GM06990 (cell line): ENCODE measurements at places on chromosomes 7 and 10.

DNA sequence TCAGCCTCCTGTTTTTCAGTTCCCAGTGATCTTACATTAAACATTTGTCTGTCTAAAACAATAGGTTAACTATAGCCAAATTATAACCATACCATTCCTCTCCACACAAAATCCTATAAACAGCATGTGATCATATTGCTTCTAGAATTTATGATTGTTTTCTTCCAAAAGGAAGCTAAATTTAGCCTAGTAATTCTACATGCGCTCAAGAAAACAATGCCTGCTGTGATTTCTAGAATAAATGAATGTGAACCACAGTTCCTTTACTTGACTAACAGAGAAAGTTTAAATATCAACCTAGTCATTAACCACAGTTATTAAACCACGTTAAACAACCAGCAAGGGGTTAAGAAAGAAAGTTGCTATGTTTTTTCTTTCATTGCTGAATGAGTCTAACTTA, 26.4 kb downstream of the MET start:
- DNase-seq, result no peak

DNA sequence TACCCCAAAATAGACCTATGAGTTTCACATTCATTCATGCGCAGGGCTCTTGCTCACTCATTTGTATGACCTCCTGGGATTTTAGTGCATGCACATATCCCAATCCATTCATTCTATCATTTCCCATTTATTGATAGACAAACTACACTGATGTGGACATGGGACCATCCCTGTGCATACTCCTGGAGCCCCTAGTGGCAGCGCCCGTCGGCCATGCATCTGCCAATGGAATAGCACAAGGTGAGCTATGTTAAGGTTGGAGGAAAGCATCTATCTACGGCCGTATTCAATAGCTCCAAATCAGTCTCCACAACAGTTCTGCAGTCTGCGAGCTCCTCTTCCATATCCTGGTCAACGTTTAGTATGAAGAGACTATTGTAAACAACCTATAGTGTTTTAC, 31.7 kb upstream of the FIGNL1 start:
- no peak for DNase-seq

DNA sequence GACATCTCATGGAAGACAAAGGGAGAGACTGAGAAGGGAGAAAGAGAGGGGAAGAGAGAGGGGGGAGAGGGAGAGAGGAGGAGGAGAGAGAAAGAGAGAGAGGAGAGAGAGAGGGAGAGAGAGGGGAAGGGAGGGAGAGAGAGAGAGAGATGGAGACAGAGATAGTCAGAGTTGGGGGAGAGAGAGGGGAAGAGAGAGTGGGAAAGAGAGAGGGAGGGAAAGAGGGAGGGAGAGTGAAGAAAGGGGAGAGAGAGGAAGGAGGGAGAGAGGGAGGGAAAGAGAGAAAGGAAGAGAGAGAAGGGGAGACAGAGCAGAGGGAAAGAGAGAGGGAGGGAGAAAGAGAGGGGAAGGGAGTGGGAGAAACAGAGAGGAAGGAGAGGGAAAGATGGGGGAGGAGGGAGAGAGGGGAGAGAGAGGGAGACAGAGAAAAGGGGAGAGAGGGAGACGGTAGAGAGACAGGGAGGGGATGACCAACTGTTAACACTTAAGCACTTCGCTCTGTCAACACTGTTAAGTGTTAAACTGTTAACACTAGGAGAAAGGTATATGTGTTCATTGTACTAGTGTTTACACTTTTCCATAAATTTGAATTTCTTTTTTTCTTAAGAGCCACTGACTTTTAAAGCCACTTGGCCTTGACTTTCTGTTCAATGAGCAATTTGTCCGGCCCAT, 21.8 kb upstream of the SDK1 start:
- DNase-seq, result no peak

- DNase-seq, result no peak
These were observed 30.8 kb upstream of the AGR3 start for GRCh38 chr7:16912540-16912939.

DNA sequence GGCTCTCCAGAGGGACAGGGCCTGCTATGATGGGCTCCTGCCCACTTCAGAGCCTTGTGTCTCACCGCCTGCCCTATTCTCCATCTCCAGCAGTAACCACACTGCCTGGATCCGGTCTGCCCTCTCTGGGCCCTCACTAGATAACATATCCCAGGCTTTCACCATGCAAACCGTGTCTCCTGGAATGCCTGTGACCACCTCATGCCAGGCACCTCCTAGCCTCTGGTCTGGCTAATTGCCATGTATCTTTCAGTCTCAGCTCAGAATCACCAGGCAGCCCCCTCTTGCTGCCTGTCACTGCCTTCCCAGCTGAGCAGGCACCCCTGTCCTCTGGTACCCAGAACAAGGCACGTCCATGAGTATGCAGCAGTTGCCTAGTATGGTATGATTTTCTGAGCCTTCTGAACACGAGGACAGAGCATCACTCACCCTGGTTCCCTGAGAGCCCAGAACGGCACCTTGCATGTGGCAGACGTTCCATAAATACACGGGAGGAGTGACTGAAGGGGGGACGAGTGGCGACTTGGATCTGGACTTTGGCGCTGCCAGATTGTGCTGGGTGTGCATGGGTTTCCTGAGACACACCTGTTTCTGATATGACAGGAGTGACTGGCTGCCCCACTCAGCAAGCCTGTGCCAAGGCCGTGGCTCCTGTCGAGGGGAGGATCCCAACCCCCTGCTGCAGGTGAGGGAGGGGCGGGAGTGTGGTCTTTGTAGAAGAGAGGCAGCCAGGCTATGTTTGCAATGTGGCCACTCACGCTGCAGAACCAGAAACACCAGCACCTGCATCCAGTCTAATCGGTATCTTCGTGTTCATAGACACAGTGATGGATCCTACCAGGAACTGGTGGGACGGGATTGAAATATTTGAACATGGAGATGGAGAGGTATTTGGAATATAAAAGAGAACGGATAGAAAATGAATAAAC, 95.2 kb downstream of the VOPP1 start:
- no peak for DNase-seq

- no peak for DNase-seq
These were observed 107.1 kb upstream of the ITGB1 start for GRCh38 chr10:33065111-33065510.

DNA sequence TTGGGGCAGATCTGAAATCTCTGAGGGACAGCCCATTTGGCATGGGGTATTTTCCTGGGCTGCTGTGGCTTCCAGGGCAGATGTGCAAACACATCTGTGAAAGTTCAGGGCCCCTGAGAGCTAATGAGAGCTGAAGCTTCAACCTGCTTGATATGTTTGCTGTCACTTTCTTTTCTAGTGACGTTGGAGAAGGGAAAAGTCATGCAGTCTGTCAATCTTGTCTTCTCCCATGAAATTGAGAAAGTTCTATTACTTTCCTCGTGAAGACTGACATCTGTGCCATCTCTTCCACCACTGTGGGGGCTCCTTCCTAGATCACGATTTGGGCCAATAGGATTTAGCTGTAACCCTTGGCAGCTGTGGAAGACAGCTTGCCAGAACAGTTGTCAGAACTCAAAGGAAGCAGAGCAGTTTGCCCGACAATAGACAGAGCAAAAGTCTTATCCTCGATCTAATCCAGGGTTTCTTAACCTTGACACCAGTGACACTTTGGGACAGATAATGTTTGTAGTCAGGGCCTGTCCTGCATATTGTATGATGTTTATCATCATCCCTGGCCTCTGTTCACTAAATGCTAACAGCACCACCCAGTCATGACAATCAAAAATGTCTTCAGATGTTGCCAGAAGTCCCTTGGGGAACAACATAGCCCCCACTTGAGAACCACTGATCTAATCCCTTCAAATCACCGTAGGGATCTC, 586.5 kb downstream of the LRMDA start:
- no peak for DNase-seq

DNA sequence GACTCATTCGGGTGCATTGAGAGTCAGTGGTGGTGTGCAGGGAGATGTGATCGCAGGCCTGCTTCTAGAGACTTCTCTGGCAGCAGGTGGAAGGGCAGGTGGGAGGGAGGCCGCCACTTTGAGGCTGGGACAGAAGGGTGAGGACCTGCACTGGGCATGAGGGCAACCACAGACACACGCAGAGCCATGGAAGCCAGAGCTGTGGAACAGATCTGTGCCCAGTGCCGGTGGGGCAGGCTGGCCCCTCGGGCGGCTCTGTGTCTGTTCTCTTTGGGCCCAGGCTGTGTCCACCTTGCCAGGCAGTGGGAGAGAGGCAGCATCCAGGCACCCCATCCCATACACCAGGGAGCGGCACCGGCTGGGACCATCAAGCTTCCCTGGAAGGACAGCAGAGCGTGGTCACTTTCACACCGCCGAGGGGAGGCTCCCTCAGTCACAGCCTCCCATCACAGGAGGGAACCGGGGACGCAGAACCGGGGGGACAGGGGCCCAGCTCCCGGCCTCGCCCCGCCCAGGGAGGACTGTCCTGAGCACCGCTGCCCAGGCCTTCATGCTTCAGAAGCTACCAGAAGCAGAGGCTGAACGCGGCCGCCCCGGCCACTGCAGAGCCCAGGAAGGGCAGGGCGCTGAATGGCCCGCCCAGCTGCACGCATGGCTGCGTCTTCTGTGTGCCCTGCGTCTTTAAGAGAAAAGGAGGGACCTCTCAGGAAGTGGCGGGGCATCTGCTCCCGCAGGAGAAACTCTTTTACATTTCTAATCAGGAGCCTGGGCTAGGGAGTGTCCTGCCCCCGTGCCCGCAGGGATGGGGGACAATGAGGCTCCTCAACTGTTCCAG, 32.1 kb downstream of the EN2 start:
- DNase-seq, result no peak

- no peak for DNase-seq
These were observed 50.3 kb upstream of the CXCL12 start for GRCh38 chr10:44435196-44435595.

- no peak for DNase-seq
These were observed 36.5 kb downstream of the IL15RA start for GRCh38 chr10:5940807-5941218.

DNA sequence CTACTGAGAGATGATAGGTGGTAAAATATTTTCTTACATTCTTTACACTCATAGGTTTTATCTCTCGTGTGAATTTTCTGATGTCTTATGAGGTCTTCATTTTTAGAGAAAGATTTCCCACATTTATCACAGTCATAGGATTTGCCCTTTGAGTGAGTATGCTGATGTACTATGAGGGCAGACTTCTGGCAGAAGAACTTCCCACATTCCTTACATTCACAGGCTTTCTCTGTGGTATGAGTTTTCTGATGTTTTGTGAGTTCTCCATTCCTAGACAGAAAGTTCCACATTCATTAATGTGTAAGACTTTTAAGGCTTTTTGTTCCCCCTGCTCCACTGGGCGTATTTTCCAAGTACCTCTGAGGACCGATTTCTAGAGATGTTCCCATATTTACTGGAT, 23.5 kb downstream of the ZNF25 start:
- no peak for DNase-seq

- DNase-seq, result no peak
These were observed 137.8 kb downstream of the CHRM2 start for GRCh38 chr7:137006293-137006692.

DNA sequence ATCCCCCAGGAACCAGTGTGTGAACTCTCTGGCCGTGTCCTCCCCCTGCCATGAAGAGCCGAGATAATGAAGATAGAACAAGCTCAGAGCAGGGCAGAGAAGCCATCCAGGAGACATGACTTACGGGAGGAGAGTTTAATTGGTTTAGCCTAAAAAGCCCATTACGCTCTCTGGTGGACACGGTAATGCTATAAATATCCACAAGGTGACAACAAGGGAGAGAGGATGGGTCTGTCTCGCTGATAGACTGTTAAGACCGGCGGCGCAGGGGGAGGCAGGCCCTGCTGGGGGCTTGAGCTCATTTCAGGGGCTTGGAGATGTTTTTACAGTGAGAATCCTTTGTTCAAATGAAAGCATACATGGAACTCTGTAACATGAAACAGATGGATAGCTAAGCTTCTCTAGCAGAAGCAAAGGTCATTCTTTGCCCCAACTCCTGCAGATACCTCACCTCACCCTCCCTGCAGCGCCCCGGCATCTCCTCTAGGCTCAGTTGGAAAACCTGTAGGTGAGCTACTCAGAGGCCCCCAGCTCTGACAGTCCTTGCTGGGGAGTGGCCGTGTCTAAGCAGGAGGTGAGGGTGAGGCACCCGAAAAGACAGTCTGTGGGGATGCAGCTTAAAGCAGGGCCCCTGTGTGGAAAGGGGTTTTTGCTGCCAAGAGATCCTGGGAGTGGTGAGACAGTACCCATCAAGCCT, 40.8 kb upstream of the LOXL4 start:
- DNase-seq, result no peak

DNA sequence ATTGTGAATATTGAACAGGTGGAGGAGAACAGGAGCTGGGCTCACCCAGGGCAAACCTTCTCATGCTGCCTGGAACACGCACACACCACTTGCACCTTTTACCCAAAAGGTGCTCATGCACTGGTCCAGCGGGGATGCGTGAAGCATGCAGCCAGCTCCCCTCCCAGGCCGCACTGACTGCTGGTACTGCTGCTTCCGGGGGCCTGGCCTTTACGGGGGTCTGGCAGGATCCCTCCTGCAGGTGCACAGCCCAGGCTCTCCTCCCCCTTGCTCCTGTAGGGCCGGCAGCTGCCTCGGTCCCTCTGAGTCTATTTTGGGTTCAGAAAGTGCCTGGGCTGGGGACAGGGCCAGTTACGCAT, 221.7 kb downstream of the DNAJB6 start:
- no peak for DNase-seq

GRCh38 chr10:78211561-78212051, 177.9 kb downstream of the RPS24 start:
- no peak for DNase-seq

GRCh38 chr7:77454802-77455201, 38.7 kb upstream of the GSAP start:
- no peak for DNase-seq

- no peak for DNase-seq
These were observed 551 bp downstream of the GRIFIN start for GRCh38 chr7:2475678-2476015.

DNA sequence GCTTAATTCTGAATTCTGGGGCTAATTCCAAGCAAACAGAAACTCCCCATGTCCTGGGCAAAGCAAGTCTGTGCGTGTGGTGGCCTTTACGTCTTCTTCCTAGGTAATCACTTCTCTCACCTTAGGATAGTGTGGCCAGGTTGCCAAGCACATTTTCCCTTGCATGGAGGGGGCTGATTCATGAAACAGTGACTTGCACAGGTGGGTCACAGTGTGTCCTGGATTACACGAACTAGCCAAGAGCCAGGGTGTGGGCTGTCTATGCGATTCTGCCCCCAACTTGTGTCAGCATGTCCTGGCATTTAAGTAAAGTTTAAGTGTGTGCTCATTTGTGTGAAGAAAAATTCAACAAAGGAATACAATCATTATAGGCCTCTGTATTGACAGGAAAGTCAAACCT, 18.5 kb upstream of the SEM1 start:
- DNase-seq, result no peak

GRCh38 chr10:114245121-114245791, 6.2 kb downstream of the VWA2 start:
- DNase-seq, result no peak

- DNase-seq, result no peak
These were observed 85.7 kb downstream of the SUGCT start for GRCh38 chr7:40220421-40220911.

DNA sequence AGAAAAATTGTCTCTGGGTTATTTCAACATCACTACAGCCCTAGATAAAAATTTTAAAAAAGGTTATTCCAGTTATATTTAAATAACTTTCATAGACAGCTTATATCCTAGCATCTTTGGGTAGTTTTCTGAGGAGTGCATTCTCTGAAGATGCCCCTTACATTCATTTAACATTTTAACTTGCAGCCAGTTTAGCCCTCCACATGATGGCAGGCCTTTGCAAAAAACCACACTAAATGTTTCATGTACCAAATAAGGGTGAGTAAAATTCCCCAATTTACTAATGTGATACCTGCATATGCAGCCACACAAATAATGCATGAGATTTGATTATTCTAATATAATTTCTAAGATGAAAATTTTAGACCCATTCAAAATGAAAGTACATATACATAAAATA, 108.4 kb upstream of the ZWINT start:
- DNase-seq, result no peak
